ENCODE measurements at places on chromosomes 2 and 18.

- no peak for DNase-seq
These were observed 2.5 kb downstream of the NAB1 start for GRCh38 chr2:190651413-190651812.

DNA sequence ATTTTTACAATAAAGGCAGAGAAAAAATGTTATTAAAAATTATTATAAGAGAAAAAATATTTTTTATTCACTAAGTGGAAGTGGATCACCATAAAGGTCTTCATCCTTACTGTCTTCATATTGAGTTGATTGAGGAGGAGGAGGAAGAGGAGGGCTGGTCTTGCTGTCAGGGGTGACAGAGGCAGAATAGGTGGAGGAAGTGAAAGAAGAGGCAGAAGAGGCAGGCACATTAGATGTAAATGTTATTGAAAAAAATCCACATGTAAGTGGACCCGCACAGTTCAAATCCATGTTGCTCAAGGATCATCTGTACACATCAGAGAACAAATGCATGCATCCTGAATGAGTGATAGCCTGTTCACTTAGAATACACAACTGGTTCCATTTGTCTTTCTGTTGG lies 6.4 kb upstream of the SPATS2L start:
- DNase-seq, result no peak

- no peak for DNase-seq
These were observed 47.1 kb upstream of the XIRP2 start for GRCh38 chr2:166841152-166841551.

DNA sequence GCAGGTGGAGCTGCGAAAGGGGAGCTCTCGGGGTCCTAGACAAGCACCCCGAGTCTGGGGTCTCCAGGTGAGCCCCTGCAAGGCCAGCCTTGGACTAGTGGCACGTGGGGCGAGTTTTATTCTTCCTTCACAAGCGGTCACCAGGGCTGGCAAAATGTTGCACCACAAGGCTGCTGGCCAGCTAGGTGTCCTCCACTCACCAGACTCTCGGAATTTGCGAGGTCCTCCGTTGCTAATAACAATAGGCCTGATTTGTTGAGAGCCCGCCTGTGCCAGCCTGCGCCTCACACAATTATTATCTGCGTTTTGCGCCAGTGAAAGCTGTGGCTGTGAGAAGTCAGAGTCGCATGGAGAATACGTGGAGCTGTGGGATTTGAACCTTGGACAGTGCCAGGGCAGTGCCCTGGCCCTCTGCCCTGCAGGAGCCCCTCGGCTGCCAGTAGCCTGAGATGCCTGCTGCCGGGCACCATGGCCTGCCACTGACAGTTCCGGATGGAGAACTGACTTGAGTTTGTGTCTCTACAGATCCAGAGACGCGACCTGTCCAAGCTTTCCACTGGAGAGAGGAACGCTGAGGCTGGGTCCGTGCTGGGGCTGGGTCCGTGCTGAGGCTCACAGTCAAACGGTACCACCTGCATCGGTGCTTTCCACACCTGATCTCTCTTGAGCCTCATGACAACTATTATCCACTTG lies 77.6 kb upstream of the ODC1 start:
- DNase-seq, result no peak

DNA sequence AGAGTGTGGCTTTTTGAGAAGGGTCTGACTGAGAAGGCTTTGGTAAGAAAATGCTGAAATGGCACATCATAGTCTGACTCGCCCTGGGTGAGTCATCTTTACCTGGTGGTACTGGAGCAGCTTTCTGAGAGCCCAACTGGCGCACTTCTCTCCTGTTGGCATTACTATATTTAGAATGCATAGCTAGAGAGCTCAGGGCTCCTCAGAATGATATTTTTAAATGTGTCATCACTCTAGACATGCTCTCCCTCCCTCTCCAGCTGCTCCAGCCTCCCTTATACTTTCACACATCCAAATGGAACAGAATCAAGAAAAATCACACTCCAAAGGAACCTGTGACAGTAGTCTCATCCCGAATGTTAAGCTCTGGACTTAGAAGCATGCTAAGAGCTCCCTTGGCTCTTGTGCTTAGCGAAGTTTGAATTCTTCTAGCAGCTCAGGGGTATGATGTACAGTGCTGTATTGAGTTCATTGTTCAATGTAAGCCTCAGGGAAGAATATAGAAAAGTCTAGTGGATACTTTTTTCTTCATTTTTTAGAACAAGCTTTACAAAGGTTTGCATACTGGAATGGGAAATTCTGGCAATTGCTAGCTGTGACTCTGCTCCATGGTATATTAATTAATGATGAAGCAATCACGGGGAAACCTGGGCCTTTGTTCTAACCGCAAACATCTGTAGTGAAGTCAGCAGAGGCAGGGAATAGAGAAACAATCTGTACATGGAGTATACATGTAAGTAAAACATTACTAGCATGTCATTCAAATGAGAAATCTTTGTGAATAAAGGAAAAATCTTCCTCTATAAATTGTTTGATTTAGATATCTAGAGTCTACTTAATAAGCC lies 751.2 kb upstream of the NRXN1 start:
- no peak for DNase-seq

DNA sequence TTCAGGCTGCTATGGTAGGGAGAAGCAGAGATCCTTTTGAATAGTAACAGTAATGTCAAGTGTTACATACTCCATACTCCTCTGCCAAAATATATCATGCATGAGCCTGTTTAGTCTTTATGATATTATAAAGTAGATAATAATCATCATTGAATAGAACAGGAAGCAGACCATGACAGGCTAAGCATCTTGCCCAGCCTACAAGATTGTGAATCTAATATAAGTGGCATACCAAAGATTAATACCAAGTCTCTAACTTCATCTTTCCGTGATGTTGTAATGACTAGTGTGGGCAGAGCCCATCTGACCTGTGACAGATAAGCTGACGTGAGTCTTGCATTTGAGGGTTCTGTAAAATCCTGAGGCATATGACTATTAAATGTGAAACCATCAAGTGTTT lies 13.1 kb downstream of the NDUFB3 start:
- DNase-seq, result no peak

DNA sequence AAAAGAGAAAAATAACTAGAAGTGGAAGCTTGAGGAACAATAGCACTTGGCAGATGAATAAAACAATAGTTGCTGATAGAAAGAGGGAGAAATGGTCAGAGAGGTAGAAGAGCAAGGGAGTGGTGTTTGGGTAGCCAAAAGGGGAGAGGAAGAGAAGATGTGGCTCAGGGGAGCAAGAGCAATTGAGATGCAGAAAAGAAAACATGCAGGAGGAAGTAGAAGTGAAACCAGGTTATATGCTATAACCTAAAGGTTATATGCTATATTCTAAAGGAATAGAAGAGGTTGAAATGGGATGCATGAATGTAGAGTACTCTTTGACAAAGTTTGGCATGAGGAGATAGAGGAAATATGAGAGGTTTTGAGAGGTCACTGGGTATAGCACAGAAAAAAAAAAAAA lies 759.5 kb downstream of the SATB2 start:
- DNase-seq, result no peak

DNA sequence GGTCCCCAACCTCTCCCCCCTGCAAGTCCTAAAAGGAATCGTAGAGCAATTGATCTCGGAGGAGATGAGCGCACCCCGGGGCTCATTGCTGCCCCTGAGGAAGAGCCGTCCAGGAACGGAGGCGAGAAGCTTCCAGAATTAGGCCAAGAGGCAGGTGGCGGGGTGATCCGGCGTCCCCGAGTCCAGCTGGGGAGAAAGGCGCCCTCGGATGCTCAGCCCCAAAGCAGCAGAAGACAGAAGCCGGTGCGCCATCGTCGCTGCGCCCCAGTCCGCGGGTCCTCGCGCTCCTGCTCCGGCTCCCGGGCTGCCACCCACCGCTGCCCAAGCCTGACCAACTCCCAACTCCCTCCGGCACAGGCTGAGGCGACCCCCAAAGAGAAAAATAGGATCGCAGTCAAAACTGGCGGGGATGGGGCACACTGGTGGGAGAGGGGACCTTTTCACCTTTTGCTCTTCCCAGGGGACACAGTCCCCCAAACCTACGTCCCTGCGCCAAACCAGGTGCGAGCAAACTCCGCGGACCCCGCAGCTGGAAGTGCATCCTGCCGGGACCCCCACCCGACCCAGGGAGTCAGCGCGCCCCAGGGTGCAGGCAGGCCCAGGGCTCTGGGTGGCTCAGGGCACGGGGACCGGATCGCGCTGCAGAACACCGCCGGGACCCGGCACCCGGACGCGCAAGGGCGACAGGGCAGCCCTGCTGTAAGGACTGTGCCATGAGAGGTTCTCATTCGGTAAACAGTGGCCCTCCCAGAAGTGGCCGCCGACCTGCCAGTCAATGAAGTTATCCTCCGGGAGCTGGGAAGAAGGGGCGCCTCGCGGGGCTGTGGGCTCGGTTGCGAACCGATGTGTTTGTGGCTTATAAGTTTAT lies 8.4 kb upstream of the MEIS1 start:
- DNase-seq, result no peak

- DNase-seq, result no peak
These were observed 13.7 kb downstream of the ANKRD44 start for GRCh38 chr2:197296835-197297234.

GRCh38 chr2:102696463-102696862 lies 65.4 kb upstream of the TMEM182 start:
- no peak for DNase-seq
